ENCODE measurements at places on chromosomes 7 and 10.
A peak's percentile ranks its signal among the peaks of the same experiment; 100 is the strongest.

- no peak for DNase-seq
These were observed 322.6 kb downstream of the DGKB start for GRCh38 chr7:14579971-14580370.

DNA sequence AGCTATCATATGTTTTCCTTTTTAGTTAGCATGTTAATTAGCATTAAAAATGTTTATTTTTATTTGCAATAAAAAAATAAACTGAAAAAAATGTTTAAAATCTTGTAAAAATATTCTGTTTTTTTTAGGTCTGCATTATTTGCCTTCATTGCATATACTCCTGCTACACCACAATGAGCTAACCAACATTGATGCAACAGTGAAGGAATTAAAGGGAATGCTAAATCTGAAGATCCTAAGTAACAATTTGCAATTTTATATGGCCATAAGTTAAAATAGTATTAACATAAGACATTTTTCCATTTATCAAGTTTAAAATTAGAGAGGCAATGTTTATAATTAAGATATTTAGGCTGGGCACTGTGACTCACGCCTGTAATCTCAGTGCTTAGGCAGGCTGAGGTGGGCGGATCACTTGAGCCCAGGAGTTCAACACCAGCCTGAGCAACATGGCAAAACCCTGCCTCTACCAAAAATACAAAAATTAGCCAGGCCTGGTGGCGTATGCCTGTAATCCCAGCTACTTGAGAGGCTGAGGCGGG lies 32.2 kb downstream of the LRRC72 start:
- DNase-seq, result no peak

DNA sequence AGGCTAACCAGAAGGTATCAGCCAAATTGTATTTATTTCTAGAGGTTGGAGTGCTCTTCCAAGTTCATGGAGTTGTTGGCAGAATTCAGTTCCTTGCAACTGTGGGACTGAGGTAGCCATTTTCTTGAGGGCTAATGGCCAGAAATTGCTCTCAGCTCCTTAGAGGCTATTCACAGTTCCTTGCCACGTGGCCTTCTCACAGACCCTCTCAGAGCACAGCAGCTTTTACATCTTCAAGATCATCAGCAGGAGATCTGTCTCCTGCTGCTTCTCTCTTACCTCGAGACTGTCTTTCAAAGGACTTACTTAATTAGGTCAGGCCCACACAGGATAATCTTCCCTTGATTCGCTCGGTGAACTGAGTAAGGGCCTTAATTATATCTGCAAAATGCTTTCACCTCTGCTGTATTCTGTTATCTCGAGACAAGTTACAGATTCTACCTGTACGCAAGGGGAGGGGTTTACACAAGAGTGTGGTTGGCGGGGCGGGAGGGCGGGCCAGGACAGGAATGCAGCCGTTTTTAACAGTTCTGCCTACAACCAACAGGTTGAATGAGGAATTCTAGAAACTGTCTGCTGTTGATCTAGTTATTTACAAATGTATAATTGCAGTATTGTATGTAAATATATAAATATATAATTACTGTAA lies 15.0 kb downstream of the MIOS start:
- DNase-seq, result no peak

- DNase-seq, result no peak
These were observed 103.0 kb downstream of the COBL start for GRCh38 chr7:51213618-51214017.

GRCh38 chr10:78286186-78286585 lies 252.5 kb downstream of the RPS24 start:
- DNase-seq, result no peak

DNA sequence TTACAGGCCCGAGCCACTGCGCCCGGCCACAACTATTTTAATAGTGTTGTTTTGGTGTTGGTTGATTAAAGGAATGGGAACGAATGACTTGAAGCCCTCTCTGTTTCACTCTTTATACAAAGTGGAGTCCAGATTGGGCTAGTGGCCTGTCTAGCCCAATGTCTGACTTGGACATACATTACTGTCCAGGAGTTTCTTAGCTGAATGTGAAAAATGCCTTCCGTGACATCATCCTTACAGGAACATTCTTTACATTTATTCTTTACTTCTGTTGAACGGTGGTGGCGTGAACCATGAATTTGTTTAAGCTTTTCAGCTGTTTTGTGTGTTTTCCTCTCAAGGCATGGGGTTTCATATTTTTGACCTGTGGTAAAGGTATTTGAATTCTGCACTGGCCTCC lies 67.9 kb downstream of the DAGLB start:
- DNase-seq, result no peak

GRCh38 chr7:27677912-27678612 lies 15.4 kb upstream of the HIBADH start:
- DNase-seq, result no peak

DNA sequence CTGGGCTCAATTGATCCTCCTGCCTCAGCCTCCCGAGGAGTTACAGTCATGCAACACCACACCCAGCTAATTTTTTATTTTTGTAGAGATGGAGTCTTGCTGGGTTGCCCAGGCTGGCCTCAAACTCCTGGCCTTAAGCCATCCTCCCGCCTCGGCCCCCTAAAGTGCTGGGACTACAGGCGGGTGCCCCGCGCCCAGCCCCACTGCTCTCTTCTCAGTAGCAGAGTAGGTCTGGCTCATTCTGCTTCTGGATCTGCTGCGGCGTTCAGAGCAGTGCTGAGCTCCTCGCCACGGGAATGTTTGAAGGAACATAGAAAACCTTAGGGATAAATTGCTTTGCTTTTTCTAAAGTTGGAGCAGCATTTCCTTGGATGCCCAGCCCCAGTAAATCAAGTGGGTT lies 27.4 kb downstream of the WIPI2 start:
- no peak for DNase-seq

GRCh38 chr10:80772596-80772995 lies 234.9 kb downstream of the SH2D4B start:
- no peak for DNase-seq

DNA sequence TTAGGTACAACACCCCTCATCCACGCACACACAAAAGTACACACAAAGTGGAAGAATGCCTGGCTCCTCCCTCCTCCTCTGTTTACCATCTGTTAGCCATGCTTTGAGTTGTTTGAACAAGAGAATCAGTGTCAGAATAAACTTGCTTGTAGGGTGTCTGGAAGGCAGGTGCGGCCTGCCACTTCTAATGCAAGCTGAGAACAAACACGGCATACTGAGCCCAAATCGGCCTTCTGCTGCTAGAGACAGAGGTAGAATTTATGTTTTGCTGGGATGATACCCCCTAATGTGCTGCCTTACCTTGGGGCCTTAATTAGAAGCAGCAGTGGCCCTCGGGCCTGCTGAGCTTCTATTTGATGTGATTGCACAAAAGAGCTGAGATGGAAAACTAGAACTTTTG lies 24.9 kb upstream of the FAM180A start:
- no peak for DNase-seq

- DNase-seq, result peak; percentile 61
These were observed 288.4 kb downstream of the SNX13 start for GRCh38 chr7:17651863-17652385.

- no peak for DNase-seq
These were observed 161.2 kb downstream of the TAX1BP1 start for GRCh38 chr7:27901028-27901760.

DNA sequence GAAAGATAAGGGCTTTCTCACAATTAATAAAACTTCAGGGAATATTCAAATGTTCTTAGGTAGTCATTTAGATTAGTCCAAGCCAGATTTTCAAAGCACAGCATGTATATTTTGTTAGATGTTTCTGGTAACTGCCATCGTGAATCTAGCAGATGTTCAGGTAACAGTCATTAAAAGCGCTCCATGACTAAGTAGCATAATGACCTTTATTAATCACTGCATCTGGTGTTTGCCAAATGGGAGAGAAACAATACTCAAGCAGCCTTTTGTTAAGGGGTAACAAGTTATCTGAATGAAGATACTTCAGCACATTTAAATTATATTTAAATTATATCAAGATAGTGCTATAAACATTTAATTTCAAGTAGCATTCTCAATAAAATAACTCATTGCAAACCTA lies 47.5 kb downstream of the USP6NL start:
- no peak for DNase-seq

DNA sequence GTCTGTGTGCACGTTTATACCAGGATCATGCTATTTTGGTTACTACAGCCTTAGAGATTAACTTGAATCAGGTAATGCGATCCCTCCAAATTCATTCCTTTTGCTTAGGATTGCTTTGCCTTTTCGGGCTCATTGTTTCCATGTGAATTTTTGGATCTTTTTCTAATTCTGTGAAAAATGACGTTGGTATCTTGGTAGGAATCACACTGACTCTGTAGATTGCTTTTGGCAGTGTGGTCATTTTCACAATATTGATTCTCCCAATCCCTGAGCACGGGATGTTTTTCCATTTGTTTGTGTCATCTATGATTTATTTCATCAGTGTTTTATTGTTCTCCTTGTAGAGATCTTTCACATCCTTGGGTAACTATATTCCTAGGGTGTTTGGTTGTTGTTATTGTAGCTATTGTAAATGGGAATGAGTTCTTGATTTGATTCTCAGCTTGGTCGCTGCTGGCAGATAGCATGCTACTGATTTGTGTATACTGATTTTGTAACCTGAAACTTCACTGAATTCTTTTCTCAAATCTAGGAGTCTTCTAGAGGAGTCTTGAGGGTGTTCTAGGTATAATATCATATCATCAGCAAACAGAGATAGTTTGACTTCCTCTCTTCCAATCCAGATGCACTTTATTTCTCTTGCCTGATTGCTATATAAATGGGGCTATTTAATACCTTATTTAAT lies 18.2 kb downstream of the SNX8 start:
- no peak for DNase-seq

DNA sequence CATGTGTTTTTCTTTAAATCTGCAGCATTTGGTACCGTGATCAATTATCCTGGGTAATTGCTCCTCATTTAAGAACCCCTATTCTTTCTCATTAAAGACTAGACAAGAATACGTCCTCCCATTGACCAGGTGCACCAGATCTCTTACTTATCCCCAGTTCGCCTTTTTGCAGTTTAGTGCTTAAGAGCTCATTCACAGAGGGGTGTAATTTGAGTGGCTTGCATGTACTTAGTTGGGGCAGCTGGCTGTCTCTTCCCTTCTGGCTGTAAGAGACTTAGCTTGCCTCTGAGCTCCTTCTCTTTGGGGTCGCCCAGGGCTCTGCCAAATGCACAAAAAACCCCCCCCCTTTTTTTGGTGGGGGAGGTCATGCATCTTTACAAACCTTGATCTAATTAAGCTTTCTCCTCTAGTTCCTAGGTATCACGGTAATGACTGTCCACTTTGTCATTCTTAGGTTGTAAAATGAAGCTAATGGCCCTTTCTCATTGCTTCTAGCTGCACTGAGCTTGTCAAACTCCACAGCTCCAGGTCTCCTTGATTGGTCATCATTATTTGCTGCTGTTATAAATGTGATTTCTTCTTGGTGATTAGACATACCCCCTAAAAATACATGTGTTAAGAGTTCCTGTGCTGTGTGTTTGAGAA lies 26.3 kb downstream of the GAD2 start:
- DNase-seq, result no peak

DNA sequence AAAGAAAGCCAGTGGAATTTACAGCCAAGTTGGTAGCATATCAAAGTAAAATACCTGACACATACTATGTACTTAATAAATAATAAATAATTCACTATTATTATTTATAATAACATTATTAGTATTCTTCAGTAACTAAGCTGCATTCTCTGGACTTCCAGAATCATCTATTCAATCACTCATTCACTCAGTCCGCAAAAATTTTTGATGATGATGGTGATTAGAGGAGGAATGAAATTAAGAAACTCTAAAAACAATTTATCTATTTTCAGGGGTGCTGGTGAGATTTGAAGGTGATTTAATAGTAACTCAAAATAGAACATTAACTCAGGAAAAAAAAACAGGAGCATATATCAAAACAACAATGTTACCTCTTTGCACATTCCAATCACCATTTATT lies 3.2 kb upstream of the LIPN start:
- DNase-seq, result no peak

DNA sequence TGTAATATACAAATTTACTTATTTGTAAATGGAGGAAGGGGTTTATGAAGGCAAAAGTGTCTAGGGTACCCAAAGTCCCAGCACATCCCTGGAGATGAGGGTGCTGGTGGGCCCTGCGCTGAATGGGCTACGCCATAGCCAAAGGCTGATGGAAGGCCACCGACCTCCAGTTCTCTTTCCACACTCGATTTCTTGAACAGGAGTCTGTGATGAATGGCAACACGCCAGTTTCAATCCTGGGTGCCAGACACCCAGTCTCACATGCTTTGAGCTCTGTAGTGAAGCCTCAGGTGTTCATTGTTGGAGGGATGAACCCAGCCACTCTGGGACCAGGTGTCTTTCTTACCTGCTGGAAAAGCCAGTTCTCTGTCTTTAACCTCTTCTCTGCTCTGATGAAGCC lies 752 bp downstream of the LRMDA start:
- DNase-seq, result no peak

DNA sequence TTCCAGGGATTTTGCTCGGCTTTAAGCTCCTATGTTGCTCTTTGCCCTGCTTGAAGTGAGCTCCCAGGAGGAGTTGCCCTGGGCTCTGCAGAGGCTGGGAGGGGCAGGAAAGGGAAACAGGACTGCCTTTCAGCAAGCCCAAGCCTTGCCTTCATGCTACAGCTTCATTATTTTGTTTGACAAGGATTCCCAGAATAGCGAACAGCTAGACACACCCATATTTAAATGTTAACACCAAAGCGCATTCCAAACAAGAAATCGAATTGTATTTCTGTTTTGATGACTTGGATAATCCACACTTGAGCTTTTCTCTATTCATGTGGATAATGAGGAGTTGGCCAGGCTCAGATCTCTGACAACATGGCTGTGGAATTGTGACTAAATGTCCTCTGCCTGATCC lies 6.3 kb downstream of the KIAA1217 start:
- DNase-seq, result no peak

- DNase-seq, result no peak
These were observed 28.4 kb downstream of the CAMK1D start for GRCh38 chr10:12377658-12378290.

DNA sequence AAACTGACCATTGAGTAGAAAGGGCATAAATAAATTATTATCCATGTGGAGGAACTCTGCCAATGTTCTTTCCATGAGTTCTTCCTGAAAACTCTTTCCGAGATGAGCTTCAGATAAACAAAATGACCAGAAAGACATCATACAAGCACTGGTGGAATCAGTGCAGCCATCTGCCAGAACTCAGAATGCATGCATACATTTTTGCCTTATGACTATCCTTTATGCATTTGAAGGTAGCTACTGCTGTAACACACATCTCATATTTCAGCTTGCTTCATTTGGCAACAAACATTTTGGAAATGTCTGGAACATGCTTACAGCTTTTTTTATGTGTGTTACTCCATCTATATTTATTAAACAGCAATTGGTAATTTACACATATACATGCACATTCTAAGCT lies 448.9 kb downstream of the PLXDC2 start:
- no peak for DNase-seq

DNA sequence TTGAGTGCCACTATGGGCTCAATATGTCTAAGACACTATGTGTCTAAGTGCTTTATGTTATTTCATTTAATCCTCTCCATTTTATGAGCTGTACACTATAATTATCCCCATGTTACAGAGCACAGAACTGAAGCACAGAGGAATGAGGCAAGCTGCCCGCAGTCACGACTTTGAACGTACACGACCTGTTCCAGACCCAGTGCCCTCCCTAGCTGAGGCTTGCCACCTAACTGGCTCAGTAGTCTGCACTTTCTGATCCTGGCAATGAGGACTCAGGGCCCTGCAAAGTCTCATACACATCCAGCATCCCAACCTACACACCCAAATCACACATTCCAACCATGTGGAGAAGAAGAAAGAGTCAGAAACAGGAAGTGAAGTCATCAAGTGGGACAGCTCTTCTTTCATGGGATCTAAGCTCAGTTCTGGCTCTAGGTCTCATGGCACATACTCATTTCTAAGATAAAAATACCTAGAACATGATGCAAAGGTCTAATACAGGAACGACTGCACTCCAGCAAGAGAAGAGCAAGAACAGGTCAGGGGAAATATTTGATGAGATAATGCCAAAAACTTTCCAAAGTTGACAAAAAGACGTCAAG lies 42.4 kb upstream of the DDC start:
- no peak for DNase-seq

Measured in hippocampal formation (tissue), 2 donors.